Activated CD4-positive, alpha-beta T cell treated with anti-CD3 and anti-CD28 coated beads for 36 hours (primary cell): ENCODE measurements at places on chromosomes 7 and 10. TPM values are rescaled to one million over a fixed set of nuclear protein-coding genes. Genes with fewer than 3 reads are reported as not detected.
A peak's percentile ranks its signal among the peaks of the same experiment; 100 is the strongest.

DNA sequence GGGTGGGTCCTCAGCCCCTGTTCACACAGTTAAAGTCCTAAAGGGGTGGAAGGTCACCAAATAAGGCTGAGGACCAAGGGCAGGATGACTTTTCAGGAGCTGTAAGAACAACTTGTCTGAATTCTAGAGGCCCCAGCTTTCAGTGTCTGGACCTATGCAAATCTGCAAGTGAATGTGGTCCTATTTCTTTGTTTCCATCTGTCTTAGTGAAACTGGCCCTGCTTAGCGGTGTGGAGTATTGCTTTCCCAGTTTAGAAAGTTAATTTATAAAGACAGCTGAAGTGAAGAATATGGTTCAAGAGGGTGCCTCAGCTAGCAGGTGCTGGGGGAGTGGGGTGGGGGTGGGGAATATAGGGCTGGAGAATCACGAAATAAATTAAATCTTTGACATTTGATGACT lies 40.1 kb downstream of the HHEX start:
- H3K4me3 ChIP-seq: no peak overlapping the region
- DNase-seq: no peak
- H3K27me3 ChIP-seq: peaks cover 7% of the 10 kb centered on the region
- no peaks in the 10 kb centered on the region for H3K36me3 ChIP-seq
- H3K27ac ChIP-seq: no peak overlapping the region
- H3K4me1 ChIP-seq: no peaks in the 10 kb centered on the region

- H3K27me3 ChIP-seq: peaks cover 10% of the 10 kb centered on the region
- H3K4me3 ChIP-seq: no peak overlapping the region
- no peaks in the 10 kb centered on the region for H3K36me3 ChIP-seq
- peaks cover 10% of the 10 kb centered on the region for H3K4me1 ChIP-seq
Observed at GRCh38 chr7:134515569-134516468, 11.5 kb upstream of the AKR1B10 start.

GRCh38 chr10:13769946-13770345 lies 183.2 kb downstream of the PRPF18 start:
- no peaks in the 10 kb centered on the region for H3K4me1 ChIP-seq
- H3K4me3 ChIP-seq: no peak overlapping the region
- no peak for DNase-seq
- H3K27ac ChIP-seq: no peak overlapping the region
- peaks cover 9% of the 10 kb centered on the region for H3K27me3 ChIP-seq

- no peaks in the 10 kb centered on the region for H3K4me1 ChIP-seq
- H3K27me3 ChIP-seq: no peaks in the 10 kb centered on the region
- H3K27ac ChIP-seq: no peak overlapping the region
- no peak for DNase-seq
Observed at GRCh38 chr7:18834577-18834976, 282.9 kb downstream of the TWIST1 start.

DNA sequence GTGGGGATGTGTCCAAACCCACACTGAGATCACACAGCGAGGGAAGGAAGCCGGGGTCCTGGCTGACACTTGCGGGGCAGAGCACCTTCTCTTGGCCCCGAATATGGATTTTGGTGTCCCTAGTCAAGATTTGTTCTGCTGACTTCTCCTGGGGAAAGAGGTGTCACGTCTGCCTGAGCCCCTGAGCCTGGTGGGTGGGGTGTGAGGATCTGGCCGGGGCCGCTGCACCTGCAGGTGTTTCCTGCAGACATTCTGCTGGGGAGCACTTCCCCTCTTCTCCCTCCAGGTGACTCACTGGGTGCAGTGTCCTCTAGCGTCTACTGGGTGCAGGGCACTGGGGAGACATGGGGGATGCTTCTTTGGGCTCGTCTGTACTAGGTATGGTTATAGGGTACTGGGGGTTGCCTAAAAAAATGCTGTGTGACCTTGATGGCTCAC lies 99.2 kb downstream of the GRK5 start:
- peak overlapping the region; percentile 72 for H3K4me3 ChIP-seq
- peak overlapping the region; percentile 100 for H3K27ac ChIP-seq
- H3K4me1 ChIP-seq: peaks cover 75% of the 10 kb centered on the region
- peaks cover 2% of the 10 kb centered on the region for H3K36me3 ChIP-seq
- H3K27me3 ChIP-seq: peaks cover 2% of the 10 kb centered on the region

- H3K4me1 ChIP-seq: no peaks in the 10 kb centered on the region
- peaks cover 4% of the 10 kb centered on the region for H3K27me3 ChIP-seq
- DNase-seq: no peak
- no peaks in the 10 kb centered on the region for H3K36me3 ChIP-seq
- H3K4me3 ChIP-seq: no peak overlapping the region
Observed at GRCh38 chr7:28759475-28759971, 198.6 kb downstream of the TRIL start.

HIP1 gene
- 4.1 TPM for total RNA-seq

EGR2 gene
- 46.0 TPM for total RNA-seq

STEAP1 gene
- 0.69 TPM for total RNA-seq

NUTM2B gene
- total RNA-seq: not detected
